ENCODE measurements at places on chromosomes 13 and 19.

DNA sequence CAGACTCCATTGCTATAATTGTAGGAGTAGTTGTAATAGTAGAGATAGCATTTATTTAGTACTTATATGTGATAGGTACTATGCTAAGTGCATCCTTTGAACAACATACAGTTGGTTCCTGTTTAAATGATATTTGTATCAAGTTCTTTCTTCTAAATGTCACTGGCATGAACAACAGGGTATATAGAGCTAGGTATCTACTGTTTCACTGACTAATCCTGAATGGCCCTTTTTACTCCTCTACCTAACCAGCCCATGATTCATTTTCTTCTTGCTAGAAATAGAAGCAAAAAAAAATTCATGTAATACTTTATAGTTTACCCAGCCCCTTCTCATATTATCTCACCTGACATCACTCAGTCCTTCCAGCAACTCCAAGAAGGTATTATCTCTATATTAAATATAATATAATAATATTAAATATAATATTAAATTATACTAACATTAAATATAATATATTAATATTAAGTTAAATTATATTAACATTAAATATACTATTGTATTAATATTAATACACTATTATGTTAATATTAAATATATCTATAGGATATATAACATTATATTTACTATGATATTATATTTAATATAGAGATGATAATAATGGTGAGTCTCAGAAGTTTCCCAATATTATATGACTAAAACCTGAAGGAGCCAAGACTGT, 74.2 kb downstream of the FRY start:
- no peak overlapping the region for H3K4me3 ChIP-seq
- H3K36me3 ChIP-seq = peaks cover 2% of the 10 kb centered on the region
- no peak overlapping the region for H3K27ac ChIP-seq
- no peaks in the 10 kb centered on the region for H3K27me3 ChIP-seq

DNA sequence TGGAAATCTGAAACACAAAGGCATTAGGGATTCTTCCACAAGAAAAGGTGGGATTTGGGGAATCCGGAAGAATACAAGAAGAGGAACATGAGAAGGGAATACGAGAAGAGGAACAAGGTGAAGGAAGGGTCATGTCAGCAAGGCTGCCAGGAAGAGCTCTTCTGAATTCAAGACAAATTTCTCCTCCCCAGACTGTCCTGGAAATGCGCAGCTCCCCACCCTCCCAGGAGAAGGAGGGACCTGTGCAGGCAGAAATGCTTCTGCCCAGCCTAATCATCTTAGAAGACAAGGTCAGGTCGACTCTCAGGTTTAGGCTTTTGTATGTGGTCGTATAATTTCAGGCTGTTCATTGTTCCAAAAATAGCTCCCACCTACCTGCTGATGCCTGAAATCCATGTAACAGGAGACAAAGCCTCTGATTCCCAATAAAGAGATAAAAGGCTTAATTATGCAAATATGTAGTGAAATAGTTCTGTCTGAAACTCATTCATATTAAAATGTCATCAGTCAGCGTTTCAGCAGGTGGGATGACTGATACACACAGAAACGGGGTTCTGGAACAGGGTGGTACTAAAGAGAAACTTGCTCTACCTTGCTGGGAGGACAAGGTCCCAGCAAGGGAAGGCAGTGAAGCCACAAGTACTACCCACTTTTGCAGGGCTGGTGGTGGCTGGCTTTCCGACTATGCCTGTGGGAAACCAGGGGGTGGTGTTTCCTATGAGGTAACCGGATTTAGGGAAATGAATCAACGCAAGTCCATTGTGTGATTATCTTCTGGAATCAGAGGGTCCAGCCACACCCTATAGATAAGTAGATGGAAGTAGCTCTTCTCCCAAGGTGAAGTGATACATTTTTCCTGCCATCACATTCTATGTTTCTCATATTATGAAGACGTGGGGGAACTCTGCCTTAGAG, 76.1 kb downstream of the KL start:
- H3K27ac ChIP-seq = no peak overlapping the region
- H3K27me3 ChIP-seq = peaks cover 5% of the 10 kb centered on the region
- H3K4me3 ChIP-seq = no peak overlapping the region
- no peak for DNase-seq

GRCh38 chr19:33343301-33343700, 30.2 kb upstream of the CEBPG start:
- H3K4me3 ChIP-seq = no peak overlapping the region
- no peaks in the 10 kb centered on the region for H3K36me3 ChIP-seq
- H3K4me1 ChIP-seq = no peaks in the 10 kb centered on the region
- H3K27ac ChIP-seq = no peak overlapping the region

- no peak for DNase-seq
- H3K27me3 ChIP-seq = no peaks in the 10 kb centered on the region
- H3K4me3 ChIP-seq = no peak overlapping the region
- peaks cover 33% of the 10 kb centered on the region for H3K4me1 ChIP-seq
- H3K27ac ChIP-seq = no peak overlapping the region
Measured at GRCh38 chr19:43501661-43502418, 2.7 kb downstream of the PHLDB3 start.

GRCh38 chr19:19461306-19461670, 54.1 kb downstream of the TSSK6 start:
- H3K4me3 ChIP-seq = peak overlapping the region; percentile 86
- H3K27ac ChIP-seq = peak overlapping the region; percentile 99
- H3K36me3 ChIP-seq = peaks cover 50% of the 10 kb centered on the region
- H3K4me1 ChIP-seq = peaks cover 91% of the 10 kb centered on the region
- H3K27me3 ChIP-seq = no peaks in the 10 kb centered on the region
- no peak for DNase-seq

DNA sequence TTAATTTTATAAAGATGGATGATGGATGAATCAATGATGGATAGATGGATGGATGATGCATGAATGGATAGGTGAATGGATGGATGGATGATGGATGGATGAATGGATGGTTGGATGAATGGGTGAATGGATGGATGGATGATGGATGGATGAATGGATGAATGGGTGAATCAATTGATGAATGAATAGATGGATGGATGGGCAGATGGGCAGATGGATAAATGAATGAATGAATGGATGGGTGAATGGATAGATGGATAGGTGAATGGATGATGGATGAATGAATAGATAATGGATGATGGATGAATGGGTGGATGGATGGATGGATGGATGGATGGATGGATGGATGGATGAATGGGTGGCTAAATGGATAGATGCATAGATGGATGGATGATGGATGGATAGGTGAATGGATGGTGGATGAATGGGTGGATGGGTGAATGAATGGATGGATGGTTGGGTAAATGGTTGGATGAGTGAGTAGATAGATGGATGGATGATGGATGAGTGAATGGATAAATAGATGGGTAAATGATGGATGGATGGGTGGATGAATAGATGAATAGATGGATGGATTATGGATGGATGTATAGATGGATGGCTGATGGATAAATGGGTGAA, 12.8 kb downstream of the ZNF579 start:
- H3K36me3 ChIP-seq = peaks cover 2% of the 10 kb centered on the region
- no peak overlapping the region for H3K27ac ChIP-seq
- no peak for DNase-seq
- no peaks in the 10 kb centered on the region for H3K4me1 ChIP-seq

DNA sequence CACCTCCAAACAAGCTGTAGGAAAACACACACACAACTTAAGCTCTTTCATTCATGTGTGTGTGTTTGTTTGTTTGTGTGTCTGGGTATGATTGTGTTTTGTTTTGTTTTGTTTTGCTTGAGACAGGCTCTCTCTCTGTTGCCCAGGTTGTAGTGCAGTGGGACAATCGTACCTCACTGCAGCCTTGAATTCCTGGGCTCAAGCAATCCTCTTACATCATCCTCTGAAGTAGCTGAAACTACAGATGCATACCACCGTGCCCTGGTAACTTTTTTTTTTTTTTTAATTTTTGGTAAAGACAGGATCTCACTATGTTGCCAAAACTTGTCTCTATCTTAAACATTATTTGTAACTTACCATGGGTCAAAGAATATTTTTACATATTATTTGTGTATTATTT, 431.7 kb downstream of the SLITRK1 start:
- no peaks in the 10 kb centered on the region for H3K4me1 ChIP-seq
- H3K27ac ChIP-seq = no peak overlapping the region
- H3K4me3 ChIP-seq = no peak overlapping the region
- DNase-seq = no peak

DNA sequence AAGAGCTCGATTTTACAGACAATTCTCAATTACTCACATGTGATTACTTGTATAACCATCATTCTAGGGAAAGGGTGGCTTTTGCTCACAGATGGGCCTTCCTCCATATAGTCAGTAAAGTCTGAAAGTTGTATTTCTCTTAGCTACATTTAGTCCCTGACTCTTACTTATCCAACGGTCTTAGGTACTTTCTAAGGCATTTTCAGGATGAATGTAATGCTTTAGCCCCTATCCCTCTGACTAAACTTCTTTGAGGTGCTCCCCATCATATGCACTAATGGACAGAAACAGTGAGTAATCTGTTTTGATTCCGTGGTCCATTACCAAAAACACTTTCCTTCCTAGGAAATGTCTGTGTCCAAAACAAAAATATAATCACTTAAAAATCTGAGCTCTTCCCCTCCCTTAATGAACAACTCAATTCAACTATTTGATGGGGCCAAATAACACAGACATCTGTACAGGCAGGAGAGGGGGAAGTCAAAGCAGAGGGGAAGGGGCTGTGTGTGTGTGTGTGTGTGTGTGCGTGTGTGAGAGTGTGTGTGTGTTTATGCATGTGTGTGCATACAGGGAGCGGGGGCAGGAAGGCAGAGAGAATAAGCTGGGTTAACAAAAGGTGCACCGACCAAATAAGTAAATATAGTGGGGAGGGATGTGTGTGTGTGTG, 84.9 kb downstream of the USP12 start:
- no peak overlapping the region for H3K4me3 ChIP-seq
- H3K27ac ChIP-seq = no peak overlapping the region
- peaks cover 6% of the 10 kb centered on the region for H3K4me1 ChIP-seq
- no peak for DNase-seq

- no peaks in the 10 kb centered on the region for H3K27me3 ChIP-seq
- no peaks in the 10 kb centered on the region for H3K36me3 ChIP-seq
- no peak for DNase-seq
- peaks cover 8% of the 10 kb centered on the region for H3K4me1 ChIP-seq
Measured at GRCh38 chr19:48676887-48677286, 4.1 kb upstream of the NTN5 start.

- H3K36me3 ChIP-seq = no peaks in the 10 kb centered on the region
- H3K4me3 ChIP-seq = no peak overlapping the region
- H3K4me1 ChIP-seq = no peaks in the 10 kb centered on the region
- no peak overlapping the region for H3K27ac ChIP-seq
Measured at GRCh38 chr13:40160618-40161350, 505.3 kb downstream of the COG6 start.

- H3K36me3 ChIP-seq = no peaks in the 10 kb centered on the region
- DNase-seq = no peak
- no peaks in the 10 kb centered on the region for H3K27me3 ChIP-seq
- no peak overlapping the region for H3K4me3 ChIP-seq
- no peak overlapping the region for H3K27ac ChIP-seq
- H3K4me1 ChIP-seq = no peaks in the 10 kb centered on the region
Measured at GRCh38 chr13:90246687-90247345, 1100.7 kb upstream of the MIR17HG start.

DNA sequence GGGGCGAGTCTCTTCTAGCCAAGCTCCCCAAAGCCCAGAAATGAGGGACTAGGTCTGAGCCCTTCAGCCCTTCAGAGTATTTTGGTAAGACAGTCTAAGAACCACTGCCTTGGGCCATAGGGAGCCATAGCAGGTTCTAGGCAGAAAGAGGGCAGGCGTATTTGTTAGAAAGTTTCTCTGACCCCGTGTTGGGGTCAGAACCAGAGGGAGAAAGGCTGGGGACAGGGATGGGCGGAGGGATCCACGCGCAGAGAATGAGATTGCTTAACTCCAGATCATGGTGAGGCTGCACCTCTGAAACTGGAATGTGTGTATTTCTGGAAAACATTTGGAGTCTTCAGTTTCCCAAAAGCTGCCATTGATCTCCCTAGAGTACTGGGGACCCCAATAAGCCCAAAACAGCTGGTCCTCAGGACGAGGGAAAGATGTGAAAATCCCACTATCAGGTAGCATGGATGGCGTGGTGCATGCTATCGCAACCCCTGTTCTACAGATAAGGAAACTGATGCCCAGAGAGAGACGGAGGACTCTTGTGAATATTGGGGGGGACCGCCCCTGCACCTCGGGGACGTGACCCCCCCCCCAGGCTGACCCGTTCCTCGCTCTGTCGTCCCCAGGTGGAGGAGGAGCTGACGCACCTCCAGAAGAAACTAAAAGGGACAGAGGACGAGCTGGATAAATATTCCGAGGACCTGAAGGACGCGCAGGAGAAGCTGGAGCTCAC, 703 bp upstream of the TPM4 start:
- H3K4me3 ChIP-seq = peak overlapping the region; percentile 78
- H3K36me3 ChIP-seq = peaks cover 19% of the 10 kb centered on the region
- no peak for DNase-seq
- H3K27ac ChIP-seq = peak overlapping the region; percentile 85
- H3K4me1 ChIP-seq = peaks cover 52% of the 10 kb centered on the region

- DNase-seq = no peak
- H3K27me3 ChIP-seq = no peaks in the 10 kb centered on the region
- H3K27ac ChIP-seq = peak overlapping the region; percentile 54
Measured at GRCh38 chr13:50948601-50949000, 39.0 kb downstream of the RNASEH2B start.

DNA sequence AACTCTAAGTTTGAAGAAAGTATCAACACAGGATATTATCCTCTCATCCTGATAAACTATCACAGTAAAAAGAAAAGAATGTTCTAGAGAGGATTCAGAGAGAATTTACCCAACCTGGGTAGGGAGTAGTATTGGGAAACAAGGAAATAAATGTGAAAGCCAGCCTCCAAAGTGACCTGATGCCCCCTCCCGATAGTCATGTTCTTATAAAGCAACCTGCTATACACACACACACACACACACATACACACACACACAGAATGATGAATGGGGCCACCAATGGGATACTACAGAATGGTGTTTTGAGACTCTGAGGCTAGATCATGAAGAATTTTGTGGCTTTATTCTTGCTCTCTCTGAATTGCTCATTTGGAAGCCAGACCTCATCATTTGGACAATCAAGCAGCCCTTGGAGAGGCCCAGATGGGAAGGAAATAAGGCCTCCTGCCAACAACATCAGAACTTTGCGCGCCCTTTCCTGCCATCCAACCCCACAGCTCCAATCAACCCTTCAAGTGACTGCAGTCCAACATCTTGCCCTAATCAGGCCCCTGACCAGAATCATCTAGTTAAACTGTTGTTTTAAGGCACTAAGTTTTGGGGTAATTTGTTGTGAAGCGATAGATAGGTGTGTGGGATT, 807.9 kb upstream of the ARGLU1 start:
- no peak overlapping the region for H3K4me3 ChIP-seq
- no peak for DNase-seq
- H3K27me3 ChIP-seq = no peaks in the 10 kb centered on the region
- peaks cover 4% of the 10 kb centered on the region for H3K36me3 ChIP-seq
- no peaks in the 10 kb centered on the region for H3K4me1 ChIP-seq

DNA sequence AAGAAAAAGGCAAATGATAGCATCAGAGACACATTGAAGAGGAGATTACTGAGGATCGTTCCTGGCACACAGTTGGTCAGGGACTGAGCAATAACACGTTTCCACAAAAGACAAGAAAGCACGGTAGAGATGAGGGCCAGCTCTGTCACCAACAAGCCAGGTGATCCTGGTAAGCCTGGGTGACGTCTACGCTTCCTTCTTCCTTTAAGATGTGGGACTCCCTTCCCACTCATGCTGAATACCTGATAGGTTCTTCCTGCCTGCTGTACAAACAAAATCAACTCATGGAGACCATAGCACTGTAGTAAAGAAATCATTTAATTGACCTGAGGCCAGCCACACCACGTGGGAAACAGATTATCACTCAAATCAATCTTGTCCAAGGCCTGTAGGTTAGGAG, 19.7 kb upstream of the COG3 start:
- no peaks in the 10 kb centered on the region for H3K4me1 ChIP-seq
- DNase-seq = no peak
- H3K27me3 ChIP-seq = peaks cover 22% of the 10 kb centered on the region
- H3K27ac ChIP-seq = no peak overlapping the region

Measured in central memory CD8-positive, alpha-beta T cell (primary cell).